Activated naive CD8-positive, alpha-beta T cell treated with anti-CD3 and anti-CD28 coated beads, Interleukin-2, amount 10 ng/mL, durations not matched to agents 7 days and 5 days (primary cell): ENCODE measurements at places on chromosomes 13 and 19.
A peak's percentile ranks its signal among the peaks of the same experiment; 100 is the strongest.

DNA sequence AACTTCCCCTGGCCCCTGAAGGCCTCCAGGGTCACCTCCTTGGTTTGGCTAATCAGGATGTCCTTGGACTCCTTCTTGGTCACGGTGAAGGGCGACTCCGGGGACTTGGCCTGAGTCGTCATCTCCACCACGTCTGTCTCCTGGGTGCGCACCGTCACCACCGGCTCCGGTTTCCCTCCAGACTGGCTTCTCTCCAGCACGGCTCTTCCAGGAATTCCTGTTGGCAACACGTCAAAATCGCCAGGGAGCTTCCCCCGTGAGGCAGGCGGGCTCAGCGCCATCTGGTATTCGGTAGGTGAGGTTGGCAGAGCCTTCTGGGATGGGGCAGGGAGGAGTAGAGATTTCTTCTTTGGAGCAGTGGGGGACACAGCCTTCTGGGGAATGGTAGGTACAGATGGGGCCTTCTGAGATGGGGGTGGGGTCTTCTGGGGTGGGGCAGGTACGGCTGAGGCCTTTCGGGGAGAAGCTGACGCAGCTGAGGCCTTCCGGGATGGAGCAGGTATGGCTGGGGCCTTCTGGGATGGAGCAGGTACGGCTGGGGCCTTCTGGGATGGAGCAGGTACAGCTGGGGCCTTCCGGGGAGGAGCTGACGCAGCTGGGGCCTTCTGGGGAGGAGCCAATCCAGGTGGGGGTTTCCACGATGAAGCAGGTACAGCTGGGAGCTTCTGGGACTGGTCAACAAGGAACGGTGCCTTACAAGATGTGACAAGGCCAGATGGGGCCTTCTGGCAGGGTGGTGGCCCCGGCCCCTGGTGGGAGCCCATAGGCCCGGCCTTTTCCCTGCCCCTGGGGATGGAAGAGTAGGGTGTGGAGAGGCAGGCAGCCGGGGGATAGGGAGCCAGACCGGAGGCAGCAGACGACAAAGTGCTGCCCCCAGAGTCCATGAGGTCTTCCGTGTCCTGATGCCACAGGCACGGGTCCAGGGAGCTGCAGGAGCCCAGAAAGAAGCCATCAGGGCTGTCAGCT is 3.8 kb downstream of the GARIN5B start:
- H3K27me3 ChIP-seq = peaks cover 18% of the 10 kb centered on the region
- no peaks in the 10 kb centered on the region for H3K4me1 ChIP-seq
- no peaks in the 10 kb centered on the region for H3K36me3 ChIP-seq

- H3K27me3 ChIP-seq = peaks cover 5% of the 10 kb centered on the region
- H3K36me3 ChIP-seq = no peaks in the 10 kb centered on the region
- H3K27ac ChIP-seq = peak overlapping the region; percentile 39
- DNase-seq = no peak
- H3K4me3 ChIP-seq = peak overlapping the region; percentile 54
Measured at GRCh38 chr13:98411617-98412265, 165.2 kb downstream of the STK24 start.

DNA sequence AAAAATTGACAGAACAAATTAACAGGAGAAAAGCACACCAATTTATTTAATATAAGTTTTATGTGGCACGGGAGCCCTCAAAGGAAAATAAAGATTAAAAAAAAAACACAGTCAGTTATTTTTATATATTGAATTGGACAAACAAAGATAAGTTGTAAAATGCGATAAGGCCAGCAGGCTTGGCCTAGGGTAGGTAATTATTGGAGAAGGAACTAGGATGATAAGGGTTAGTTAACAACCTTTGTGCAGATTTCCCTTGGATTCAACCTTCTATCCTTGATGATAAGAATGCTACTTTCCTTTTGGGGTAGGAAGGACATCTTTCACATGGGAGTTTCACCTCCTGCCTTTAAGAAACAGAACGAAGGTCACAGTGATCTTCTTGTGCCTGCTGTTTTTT is 252.8 kb downstream of the SHISA2 start:
- no peaks in the 10 kb centered on the region for H3K4me1 ChIP-seq
- no peak for DNase-seq
- H3K27me3 ChIP-seq = no peaks in the 10 kb centered on the region
- H3K36me3 ChIP-seq = peaks cover 2% of the 10 kb centered on the region

- H3K4me1 ChIP-seq = peaks cover 4% of the 10 kb centered on the region
- no peak for DNase-seq
- no peaks in the 10 kb centered on the region for H3K27me3 ChIP-seq
Measured at GRCh38 chr19:47505506-47505905, 9.4 kb downstream of the NAPA start.

- H3K4me1 ChIP-seq = peaks cover 6% of the 10 kb centered on the region
- no peak overlapping the region for H3K4me3 ChIP-seq
- H3K36me3 ChIP-seq = peaks cover 12% of the 10 kb centered on the region
- DNase-seq = no peak
- H3K27ac ChIP-seq = no peak overlapping the region
Measured at GRCh38 chr19:52991484-52991883, 22.2 kb upstream of the ERVV-1 start.

DNA sequence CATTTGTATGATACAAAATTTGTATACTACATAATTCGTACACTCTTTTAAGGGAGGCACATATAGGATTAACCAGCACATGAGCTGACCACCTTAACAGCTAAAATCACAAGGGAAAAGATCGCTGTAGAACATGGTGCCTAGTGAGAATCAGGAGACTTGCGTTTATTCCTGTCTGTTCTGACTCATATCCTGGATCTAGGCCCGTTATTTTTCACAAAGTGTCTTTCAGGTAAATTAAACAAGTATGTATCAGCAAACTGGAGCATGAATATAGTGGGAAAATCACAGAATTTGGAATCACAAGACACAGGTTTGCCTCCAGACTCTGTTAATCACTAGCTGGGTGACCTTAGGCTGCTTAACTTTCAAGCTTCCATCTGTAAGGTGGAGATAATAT is 47.5 kb upstream of the ESD start:
- peaks cover 6% of the 10 kb centered on the region for H3K27me3 ChIP-seq
- no peaks in the 10 kb centered on the region for H3K4me1 ChIP-seq
- DNase-seq = no peak
- no peak overlapping the region for H3K27ac ChIP-seq

DNA sequence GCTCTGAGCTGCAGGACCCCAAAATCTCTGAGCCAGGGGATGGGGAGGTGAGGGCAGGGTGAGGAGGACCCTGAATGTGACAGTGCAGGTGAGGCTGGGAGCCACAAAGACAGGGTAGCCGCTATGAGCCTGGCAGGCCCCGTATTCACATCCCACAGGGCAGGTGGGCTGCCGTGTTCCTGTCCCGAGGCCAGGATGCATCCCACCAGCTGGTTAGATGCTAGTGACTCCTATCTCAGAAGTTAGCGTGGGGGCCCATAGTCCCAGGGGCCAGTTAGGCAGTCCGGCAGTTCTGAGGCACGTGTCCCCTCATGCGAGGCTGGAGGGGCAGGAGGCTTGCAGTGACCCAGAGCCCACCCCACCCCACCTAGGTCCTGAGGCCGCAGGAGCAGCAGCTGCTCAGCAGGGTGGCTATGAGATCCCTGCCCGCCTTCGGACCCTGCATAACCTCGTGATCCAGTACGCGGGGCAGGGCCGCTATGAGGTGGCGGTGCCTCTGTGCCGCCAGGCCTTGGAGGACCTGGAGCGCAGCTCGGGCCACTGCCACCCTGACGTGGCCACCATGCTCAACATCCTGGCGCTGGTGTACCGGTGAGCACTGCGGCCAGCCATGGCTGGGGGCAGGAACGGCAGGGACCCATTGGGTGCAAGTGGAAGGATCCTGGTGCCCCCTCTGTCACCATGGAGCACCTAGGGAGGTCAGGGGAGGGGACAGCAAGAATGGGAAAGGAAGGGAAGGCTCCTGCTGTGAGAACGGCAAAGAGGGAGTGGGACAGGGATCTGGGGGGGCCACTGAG is 7.2 kb downstream of the KLC3 start:
- no peak for DNase-seq
- H3K27me3 ChIP-seq = peaks cover 12% of the 10 kb centered on the region
- no peaks in the 10 kb centered on the region for H3K4me1 ChIP-seq
- peaks cover 2% of the 10 kb centered on the region for H3K36me3 ChIP-seq
- no peak overlapping the region for H3K4me3 ChIP-seq

- no peaks in the 10 kb centered on the region for H3K36me3 ChIP-seq
- H3K27me3 ChIP-seq = no peaks in the 10 kb centered on the region
- peaks cover 1% of the 10 kb centered on the region for H3K4me1 ChIP-seq
- no peak overlapping the region for H3K27ac ChIP-seq
- no peak overlapping the region for H3K4me3 ChIP-seq
Measured at GRCh38 chr13:109481040-109481439, 305.3 kb downstream of the IRS2 start.

DNA sequence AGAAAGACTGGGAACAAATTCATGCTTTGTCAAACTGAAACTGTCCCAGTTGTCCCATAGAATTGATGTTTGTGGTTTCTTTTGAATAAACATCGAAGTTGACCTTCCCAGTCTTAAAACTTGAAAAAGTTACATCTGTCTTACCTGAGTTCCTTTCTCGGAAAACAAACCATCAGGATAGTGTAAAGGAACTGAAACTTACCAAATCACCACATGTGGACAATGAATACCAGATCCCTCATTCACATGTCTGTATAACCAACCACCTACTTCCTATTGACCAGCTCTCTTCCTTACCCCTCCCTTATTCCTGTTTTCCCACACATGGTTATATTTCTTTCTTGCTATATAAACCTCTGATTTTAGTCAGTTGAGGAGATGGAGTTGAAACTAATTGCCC is 791.7 kb upstream of the PCDH20 start:
- H3K36me3 ChIP-seq = no peaks in the 10 kb centered on the region
- H3K27me3 ChIP-seq = no peaks in the 10 kb centered on the region
- no peak for DNase-seq
- H3K4me1 ChIP-seq = no peaks in the 10 kb centered on the region
- no peak overlapping the region for H3K27ac ChIP-seq

- no peak overlapping the region for H3K27ac ChIP-seq
- H3K27me3 ChIP-seq = no peaks in the 10 kb centered on the region
- H3K4me3 ChIP-seq = no peak overlapping the region
- peaks cover 4% of the 10 kb centered on the region for H3K36me3 ChIP-seq
- no peak for DNase-seq
- H3K4me1 ChIP-seq = peaks cover 4% of the 10 kb centered on the region
Measured at GRCh38 chr19:5917431-5918107, 3.5 kb downstream of the CAPS start.
